Common myeloid progenitor, CD34-positive (primary cell): ENCODE measurements at places on chromosomes 5 and 9.

DNA sequence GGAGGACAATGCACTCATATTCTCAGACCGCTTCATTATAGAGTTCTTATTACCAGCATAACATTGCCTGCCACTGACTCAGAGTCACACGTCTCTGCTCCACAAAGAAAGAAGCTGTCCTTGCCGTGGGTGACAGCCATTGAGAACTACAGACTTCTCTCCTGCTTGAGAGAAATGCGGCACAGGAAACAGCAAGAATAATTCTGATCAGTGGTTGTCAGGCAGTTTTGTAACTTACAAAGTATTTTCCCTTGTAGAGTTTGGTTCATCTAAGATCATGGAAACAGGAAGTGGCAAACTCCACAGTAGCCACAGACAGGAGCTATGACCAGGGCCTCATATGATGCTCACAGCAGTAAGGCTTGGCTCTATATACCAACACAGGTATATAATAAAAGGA is 47.0 kb downstream of the KCNV2 start:
- peak; percentile 86 for DNase-seq

GRCh38 chr5:119220576-119221197 is 135.1 kb upstream of the TNFAIP8 start:
- no peak for DNase-seq

GRCh38 chr5:178288401-178289368 is 56.1 kb upstream of the PHYKPL start:
- no peak for DNase-seq

DNA sequence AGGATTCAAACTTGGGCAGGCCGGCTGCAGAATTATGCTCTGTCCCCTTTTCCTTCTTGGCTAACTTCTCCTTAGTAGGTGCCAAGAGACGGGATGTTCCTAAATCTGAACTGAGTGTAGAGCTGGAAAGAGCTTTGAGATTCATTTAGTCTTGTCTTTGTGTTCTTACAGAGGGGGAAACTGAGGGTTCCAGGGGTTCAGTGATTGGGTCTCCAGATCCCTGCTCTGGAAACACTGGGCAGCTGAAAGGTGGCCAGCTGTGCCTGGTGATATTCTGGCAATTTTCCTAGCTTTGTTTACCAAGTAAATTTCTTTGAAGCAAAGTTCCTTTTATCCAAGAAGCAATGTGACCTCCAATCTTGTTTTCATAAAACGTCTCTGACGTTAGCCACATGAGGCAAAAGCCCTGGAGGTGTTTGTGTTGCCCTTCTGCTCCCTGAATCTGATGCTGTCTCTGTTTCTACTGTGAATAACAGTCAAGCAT is 288.7 kb downstream of the ZSWIM6 start:
- no peak for DNase-seq

DNA sequence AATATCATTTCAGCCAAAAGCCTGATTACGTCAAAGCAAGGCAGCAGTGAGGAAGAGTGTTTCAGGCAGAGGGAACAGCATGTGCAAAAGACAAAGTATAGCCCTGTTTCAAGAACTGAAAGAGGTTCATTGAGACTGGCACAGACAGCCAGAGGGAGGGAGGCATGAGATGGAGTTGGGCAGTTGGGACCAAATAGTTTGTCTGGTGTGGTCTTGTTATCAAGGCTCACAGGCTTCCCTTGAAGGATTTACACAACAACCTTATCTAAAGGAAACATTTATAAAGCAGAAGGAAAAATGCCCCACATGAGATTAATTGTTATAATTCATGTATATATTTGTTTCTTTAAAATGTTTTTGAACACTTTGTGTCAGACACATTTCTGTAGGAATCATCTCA is 253.3 kb downstream of the DMAC1 start:
- DNase-seq, result peak; percentile 88

GRCh38 chr9:92159058-92159457 is 43.8 kb upstream of the SPTLC1 start:
- DNase-seq, result no peak

- no peak for DNase-seq
Observed at GRCh38 chr9:12778389-12778788, 3.6 kb downstream of the LURAP1L start.
